ENCODE measurements at places on chromosomes 2 and 18.
A peak's percentile ranks its signal among the peaks of the same experiment; 100 is the strongest.

DNA sequence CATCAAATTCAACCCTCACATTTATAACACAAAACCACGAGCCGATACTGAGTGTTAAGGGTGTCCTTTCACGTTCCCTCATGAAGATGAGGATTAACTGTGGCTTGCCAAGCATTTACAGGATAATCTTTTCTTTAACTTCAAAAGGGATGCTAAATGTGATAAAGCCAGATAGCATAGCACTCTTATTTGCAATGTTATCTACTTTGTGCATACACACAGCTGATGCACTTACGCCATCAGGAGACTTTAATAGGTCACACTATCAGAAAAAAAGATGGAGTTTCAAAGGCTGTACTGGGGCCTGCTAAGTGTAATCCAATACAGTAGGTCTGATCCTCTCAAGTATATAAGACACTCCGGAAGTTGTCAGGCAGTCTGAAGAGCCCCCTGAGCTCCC lies 572.7 kb downstream of the PIK3C3 start:
- no peak for DNase-seq

- no peak for DNase-seq
These were observed 12.7 kb downstream of the FAM110C start for GRCh38 chr2:33620-34019.

GRCh38 chr2:156192468-156192867 lies 140.1 kb downstream of the NR4A2 start:
- no peak for DNase-seq

DNA sequence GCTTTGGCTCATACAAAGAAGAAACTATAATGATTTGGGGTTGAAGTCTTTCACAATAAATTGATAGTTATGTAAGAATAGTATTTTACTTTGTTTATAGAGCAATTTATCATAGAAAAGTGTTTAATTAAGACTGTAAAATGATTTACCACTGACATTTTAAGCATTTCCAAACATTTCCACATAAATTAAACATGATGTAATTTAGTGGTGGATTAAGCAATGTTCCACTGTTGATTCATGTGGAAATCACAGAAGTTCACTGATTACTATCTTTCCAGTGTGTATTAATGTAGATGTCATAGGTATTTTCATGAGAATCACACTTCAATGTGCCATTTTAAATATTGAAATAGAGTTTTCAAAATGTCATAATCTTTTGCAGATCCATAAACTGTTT lies 40.1 kb upstream of the GRB14 start:
- DNase-seq: no peak

GRCh38 chr2:11480859-11481258 lies 14.9 kb upstream of the E2F6 start:
- no peak for DNase-seq

DNA sequence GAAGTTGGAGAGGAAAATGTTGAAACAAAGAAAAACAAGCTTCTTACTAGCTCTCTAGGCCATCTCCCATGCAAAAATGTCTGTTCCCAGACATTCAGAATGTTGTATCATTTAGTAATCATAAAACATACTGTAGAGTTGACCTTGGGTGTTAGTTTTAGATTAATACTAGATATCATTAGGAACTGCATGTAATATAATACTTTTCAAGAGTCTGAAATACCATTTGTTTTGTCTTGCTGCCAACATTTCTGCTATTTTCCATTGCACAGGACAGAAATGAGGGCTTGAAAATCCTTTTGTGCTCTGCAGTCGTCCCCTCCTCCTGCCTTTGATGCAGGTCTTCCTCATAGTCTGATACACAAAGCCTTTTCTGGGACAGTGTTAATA lies 89.5 kb upstream of the RBMS1 start:
- no peak for DNase-seq

DNA sequence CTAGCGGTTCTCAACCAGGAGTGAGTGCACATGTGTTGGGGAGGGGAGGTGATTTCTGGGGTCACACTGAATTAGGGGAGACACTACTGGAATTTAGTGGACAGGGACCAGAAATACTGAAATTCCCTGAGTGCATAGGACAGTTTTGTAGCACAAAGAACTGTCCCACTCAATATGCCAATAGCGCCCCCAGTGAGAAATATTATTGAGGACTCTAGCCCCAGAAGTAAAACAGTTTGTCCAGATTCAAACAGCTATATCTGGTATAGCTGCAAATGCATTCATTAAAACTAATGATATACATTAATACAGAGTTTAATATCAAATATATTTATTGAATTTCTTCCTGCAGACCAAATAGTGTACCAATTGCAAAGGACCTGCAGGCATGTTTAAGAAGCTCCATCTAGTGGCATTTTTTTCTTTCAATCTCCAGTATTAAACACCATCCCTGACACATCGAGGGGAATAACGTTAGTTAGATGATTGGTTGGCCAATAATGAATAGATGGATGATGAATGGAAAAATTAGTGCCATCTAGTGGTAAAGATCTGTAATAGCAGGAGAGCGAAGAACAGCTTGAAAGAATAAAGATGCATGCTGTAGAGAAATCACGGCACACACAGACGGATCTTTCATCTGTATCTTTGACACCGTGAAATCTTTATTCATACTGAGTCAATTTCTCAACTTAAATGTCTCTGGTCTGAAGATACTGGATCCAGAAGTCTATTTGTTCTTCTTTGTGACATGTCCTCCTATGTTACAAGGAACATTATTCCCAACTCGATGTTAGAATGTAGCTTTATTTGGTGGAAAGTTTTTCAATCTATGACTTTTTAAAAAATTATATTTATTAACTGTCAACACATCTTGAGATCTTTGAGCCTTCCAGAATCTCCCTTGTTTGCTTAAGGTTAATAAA lies 62.5 kb downstream of the DHRS9 start:
- DNase-seq: peak; percentile 61

DNA sequence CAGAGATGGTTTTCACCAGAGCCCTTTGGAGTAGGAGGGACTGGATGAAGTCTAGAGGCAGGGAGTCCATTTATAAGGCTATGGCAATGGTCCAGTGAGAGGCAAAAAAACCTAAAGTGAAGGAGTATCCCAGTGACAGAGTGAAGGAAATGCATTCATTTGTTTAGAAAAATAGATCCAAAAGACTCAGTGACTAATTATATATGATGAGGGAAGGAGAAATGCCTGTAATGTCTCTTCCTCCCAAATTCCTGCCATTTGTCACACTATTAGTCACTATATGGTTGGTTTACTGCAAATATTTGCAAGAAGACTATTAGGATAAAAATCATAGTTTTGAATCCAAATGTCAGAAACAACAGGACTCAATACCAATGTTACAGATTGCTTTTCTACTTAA lies 104.2 kb downstream of the ZNF521 start:
- DNase-seq: no peak

GRCh38 chr18:68484241-68484640 lies 230.7 kb downstream of the TMX3 start:
- DNase-seq: no peak

GRCh38 chr2:165016772-165017411 lies 61.6 kb upstream of the SLC38A11 start:
- peak; percentile 26 for DNase-seq
